Activated naive CD4-positive, alpha-beta T cell treated with anti-CD3 and anti-CD28 coated beads for 36 hours (primary cell): ENCODE measurements at places on chromosomes 2 and 18. TPM values are rescaled to one million over a fixed set of nuclear protein-coding genes. Genes with fewer than 3 reads are reported as not detected.
A peak's percentile ranks its signal among the peaks of the same experiment; 100 is the strongest.

The RSAD2 gene
- 9.1 TPM for total RNA-seq

The HRH4 gene
- not detected for total RNA-seq

The NPPC gene
- total RNA-seq = 0.57 TPM

The CPS1 gene
- 0.86 TPM for total RNA-seq

- no peak overlapping the region for H3K4me3 ChIP-seq
- H3K27ac ChIP-seq = peak overlapping the region; percentile 66
- DNase-seq = no peak
- H3K4me1 ChIP-seq = no peaks in the 10 kb centered on the region
- H3K27me3 ChIP-seq = no peaks in the 10 kb centered on the region
Measured at GRCh38 chr2:233189025-233189424, 62.4 kb upstream of the ATG16L1 start.

DNA sequence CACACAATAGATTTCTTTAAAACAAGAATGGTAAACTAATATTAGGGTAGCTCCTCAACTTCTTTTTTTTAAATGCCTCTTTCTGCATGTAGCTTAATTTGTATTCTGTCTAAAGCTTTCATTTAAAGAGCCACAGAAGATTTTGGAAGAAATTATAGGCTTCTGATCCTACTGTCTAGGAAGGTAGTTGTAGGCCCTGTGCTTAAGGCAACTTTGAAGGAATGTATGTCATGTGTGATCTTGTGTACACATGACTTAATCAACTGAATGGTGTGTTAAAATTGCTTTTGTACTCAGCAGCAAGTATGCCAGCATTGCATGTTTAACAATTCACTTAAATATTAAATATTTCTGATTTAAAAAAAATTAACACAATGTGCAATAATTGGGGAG is 51.5 kb upstream of the LYPD6 start:
- no peak overlapping the region for H3K27ac ChIP-seq
- DNase-seq = no peak
- H3K27me3 ChIP-seq = peaks cover 11% of the 10 kb centered on the region
- no peaks in the 10 kb centered on the region for H3K36me3 ChIP-seq
- H3K4me3 ChIP-seq = no peak overlapping the region

DNA sequence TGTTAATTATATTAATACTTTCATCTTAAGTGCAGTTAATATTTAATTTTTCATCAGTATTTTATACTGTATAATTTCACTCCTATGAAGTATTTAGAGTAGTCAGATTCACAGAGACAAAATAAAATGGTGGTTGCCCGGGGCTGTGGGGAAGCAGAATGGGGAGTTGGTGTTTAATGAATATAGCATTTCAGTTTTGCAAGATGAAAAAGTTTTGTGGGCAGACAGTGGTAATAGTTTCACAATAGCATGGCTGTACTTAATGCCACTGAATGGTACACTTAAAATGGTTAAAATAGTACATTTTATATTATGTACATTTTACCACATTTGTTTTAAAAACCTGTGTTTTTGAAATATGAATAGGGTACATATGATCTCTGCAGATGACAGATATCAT is 31.2 kb downstream of the CFAP221 start:
- no peak overlapping the region for H3K27ac ChIP-seq
- DNase-seq = no peak
- H3K4me1 ChIP-seq = no peaks in the 10 kb centered on the region
- no peaks in the 10 kb centered on the region for H3K36me3 ChIP-seq
- peaks cover 10% of the 10 kb centered on the region for H3K27me3 ChIP-seq

DNA sequence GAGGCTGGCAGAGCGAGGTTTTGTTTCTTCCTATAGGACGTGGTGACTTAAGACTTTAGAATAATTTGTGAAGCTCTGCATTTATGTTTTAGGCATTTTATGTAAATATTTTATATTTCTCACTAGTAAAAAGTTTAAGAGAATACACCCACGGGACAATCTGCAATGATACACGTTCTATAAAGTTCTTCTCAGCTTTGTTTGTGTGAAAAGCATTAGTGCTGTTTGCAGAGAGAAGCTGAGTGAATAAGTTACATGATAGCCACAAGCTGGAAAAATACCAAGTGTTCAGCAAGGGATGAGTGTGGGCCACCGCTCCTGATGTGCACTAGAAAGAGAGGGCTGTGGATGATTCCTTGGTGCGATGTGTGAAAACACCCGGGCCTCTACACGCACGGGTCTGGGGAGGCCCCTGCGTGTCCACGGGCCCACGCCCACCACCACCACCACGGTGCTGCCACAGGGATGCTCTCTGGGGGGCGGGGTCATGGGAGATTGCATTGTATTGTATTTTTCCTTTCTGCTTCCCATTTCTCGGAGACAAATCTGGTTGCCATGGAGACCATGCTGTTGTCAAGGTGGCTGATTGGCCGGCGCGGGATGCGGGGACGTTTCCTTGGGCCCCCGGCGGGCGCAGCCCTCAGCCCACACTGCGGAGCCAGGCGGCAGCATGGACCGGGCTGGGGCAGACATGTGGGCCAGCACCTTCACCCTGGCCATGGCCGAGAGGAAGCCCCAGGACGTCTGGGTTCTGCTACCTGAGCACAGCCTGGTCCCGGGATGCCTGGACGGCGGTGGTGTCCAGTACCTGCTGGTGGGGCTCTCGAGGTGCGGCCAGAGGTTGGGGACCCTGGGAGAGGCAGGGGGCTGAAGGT is at the start of gene RTP5:
Gene RTP5 (plus strand): TSS at position 643 of the 875 bp plus-strand sequence. CDS start 28 bp downstream, at position 671.
- H3K27me3 ChIP-seq = peaks cover 4% of the 10 kb centered on the region
- H3K4me3 ChIP-seq = no peak within 1 kb of the TSS
- H3K27ac ChIP-seq = no peak within 1 kb of the TSS
- H3K4me1 ChIP-seq = peaks cover 40% of the 10 kb centered on the region

GRCh38 chr18:13260197-13260934 is 41.8 kb downstream of the LDLRAD4 start:
- no peak overlapping the region for H3K27ac ChIP-seq
- no peak overlapping the region for H3K4me3 ChIP-seq
- H3K27me3 ChIP-seq = no peaks in the 10 kb centered on the region
- no peaks in the 10 kb centered on the region for H3K36me3 ChIP-seq

GRCh38 chr2:71940695-71941094 is 207.0 kb downstream of the CYP26B1 start:
- no peak for DNase-seq
- H3K27me3 ChIP-seq = peaks cover 2% of the 10 kb centered on the region
- no peak overlapping the region for H3K4me3 ChIP-seq
- H3K27ac ChIP-seq = no peak overlapping the region
- H3K4me1 ChIP-seq = no peaks in the 10 kb centered on the region
- no peaks in the 10 kb centered on the region for H3K36me3 ChIP-seq

DNA sequence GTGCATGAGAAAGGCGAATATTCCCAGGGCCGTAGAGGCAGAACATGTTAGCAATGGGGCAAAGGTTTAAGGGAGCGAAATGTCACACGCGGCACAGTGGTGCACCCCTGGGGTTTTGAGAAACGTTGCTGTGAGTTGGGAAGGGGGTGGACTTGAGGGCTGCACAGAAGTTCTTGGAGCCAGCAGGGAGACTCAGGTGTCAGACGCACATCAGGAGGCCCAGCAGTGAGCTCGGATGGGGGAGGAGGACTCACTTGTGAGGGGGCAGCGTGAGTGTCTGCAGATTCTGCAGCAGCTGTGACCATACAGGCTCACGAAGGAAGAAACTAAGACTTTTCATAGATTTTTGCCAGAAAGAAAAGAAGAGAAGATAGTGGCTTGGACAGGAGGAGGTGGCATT is 218.2 kb downstream of the SNTG2 start:
- no peak overlapping the region for H3K4me3 ChIP-seq
- DNase-seq = no peak
- peaks cover 32% of the 10 kb centered on the region for H3K4me1 ChIP-seq
- no peaks in the 10 kb centered on the region for H3K36me3 ChIP-seq
- no peaks in the 10 kb centered on the region for H3K27me3 ChIP-seq

DNA sequence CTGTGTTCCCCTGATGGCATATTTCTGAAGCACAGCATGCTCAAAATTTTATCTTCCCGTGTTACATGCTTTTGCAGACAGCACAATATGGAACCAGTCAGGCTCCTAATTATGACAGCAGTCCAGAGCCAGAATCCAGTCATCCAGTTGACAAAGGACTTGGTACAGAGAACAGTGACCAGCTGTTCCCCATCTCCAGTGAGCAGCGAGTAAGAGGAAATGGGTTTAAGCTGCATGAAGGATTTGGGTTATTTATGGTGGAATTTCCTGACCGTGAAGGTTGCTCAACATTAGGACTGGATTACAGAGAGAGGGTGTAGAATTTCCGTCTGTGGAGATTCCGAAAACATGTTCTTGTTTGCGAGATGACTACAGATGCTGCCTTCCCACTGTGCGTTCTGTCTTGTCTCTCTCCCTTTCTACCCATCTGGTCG is 24.4 kb downstream of the SGPP2 start:
- peaks cover 14% of the 10 kb centered on the region for H3K27me3 ChIP-seq
- H3K4me3 ChIP-seq = no peak overlapping the region
- H3K4me1 ChIP-seq = no peaks in the 10 kb centered on the region
- H3K36me3 ChIP-seq = no peaks in the 10 kb centered on the region

GRCh38 chr2:150126839-150127238 is 360.6 kb downstream of the RND3 start:
- H3K27ac ChIP-seq = no peak overlapping the region
- H3K27me3 ChIP-seq = no peaks in the 10 kb centered on the region
- no peaks in the 10 kb centered on the region for H3K4me1 ChIP-seq
- H3K4me3 ChIP-seq = no peak overlapping the region
- no peak for DNase-seq
- H3K36me3 ChIP-seq = no peaks in the 10 kb centered on the region

- H3K27me3 ChIP-seq = no peaks in the 10 kb centered on the region
- H3K4me1 ChIP-seq = no peaks in the 10 kb centered on the region
- H3K4me3 ChIP-seq = no peak overlapping the region
- no peak for DNase-seq
- H3K27ac ChIP-seq = no peak overlapping the region
Measured at GRCh38 chr2:12847694-12848575, 131.2 kb downstream of the TRIB2 start.
